ENCODE measurements at places on chromosomes 2 and 18.

DNA sequence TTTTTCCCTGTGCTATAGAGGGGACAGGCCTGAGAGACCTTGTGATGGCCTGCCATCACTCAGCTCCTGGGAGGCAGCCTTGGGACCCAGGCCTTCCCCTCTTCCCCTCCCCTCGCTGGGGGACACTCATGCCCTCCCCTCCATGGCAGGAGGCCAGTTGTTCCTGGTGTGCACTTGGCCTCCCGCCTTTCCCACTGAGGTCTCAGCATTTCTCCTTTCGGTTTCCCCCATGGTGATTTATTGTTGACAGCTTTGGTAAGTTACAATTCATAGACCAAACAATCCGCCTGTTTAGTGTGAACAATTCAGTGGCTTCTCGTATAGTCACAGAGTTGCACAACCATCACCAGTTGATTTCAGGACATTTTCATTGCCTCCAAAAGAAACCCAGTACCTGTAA, 10.2 kb upstream of the CNDP1 start:
- no peak for DNase-seq

DNA sequence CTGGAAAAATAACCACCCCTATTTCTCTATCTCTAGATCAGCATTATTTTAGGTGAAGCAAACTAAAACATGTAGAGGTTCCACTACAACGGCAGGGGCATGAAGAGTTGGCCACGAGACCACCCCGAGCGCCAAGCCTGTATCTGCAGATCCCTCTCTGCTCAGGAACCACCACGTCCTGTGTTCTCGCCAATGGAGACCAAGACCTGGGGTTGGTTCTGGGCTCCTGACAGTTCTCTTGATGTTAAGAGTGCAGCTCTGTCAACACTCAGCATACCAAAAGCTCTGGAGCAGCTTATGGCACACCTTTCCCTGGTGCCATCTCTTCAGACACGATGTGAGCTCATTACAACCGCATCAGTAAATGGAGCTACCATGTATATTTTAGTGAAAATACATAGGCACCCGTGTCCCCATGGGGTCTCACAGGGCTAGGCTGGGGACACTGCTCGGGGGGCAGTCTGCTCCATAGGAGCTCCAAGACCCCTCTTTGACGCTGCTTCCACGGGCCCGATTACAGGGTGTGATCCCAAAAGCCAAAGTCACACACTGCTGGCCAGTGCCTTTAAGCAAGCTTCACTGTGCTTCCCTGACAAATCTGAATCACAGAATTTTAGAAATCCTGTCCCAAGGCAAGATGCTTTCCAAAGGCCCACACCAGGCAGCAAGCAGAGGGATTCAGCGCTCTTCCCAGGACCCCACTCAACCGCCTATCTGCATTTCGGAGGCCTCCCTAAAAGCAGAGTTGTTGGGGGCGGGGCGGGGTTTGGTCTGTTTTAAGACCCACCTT, 72.2 kb downstream of the EMILIN2 start:
- no peak for DNase-seq

DNA sequence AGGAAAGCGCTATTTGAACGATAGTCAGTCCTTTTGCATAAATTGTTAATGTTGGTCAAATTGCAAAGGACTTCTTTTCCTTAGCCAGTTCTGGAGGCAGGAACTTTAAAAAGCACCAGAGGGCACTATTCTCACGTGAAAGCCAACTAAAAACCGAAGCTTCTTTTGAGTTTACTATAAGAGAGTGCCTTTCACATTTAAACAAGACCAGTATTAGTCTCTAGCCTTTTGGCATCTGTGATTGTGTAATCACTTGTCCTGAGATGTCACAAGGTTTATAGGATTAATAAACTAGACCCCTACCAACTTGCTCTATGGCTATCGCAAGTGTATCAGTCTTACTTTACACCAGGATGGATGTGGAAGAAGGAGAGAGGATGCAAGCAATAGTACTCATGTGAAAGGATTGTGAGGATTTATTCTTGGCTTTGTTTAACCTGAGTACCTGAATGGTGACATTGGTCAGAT, 14.4 kb upstream of the STAT4 start:
- DNase-seq = no peak

DNA sequence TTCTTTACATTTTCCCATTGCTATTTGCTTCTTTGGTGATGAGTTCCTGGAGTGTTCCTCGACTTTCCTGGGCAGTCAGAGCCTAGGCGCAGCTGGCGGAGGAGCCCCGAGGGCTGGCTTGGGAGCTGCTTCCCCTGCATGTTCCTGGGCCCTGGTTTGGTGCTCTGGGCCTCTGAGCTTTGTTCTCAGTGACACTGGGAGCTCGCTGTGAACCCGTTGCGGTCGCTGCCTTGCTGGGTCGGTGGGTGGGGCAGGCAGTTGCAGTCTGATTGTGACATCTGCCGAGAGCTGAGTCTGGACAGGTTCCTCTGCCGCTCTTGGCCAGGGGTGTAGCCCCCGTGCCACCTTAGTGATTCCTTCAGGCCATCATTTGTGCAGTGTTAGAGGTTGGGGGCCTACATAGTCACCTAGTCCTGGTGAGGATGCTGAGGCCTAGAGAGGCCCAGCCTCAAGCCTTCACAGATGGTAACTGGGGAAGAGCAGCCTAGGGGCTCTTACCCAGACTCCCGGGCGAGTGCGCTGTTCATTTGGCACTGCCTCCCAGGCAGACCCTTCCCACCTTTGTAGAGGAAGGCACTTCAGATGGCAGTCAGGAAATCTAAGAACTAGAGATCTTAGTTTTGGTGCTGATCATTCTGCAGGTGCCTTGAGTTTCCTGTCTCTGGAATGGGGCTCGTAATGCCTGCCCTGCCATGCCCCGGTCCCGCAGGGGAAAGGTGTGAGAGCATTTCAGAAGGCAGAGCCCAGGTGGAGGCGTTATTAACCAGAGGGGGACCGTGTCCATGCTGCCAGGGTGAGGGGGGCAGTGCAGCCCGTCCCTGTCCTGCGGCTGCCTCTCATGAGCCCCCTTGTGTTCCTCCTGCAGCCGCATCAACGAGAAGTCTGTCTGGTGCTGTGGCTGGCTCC, 8.4 kb downstream of the ASB1 start:
- DNase-seq = no peak

GRCh38 chr2:8259106-8259840, 422.6 kb upstream of the ID2 start:
- DNase-seq = no peak

- no peak for DNase-seq
These were observed 381.8 kb downstream of the CPS1 start for GRCh38 chr2:210938228-210938627.

- no peak for DNase-seq
These were observed 36.9 kb downstream of the SCN9A start for GRCh38 chr2:166338831-166339339.

DNA sequence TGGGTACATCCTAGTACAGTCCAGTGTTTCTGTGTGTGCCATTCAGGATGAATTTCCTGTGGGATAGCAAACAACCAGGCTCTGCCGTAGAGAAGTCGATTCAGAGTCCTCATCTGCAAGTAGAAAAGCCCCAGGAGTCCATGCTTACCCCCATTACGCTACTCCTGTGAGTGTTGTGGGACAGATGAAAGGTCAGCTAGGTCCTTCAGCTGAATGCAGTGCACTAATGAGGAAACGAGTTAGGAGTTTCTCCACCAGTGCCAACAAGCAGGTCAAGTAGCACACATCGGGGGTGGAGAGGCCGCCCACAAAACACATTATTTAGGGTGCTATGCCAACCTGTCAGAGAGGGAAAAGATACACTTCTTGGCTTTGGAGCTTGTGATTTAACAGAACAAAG, 2.5 kb upstream of the GPR39 start:
- DNase-seq = no peak

Measured in stimulated activated CD4-positive, alpha-beta T cell treated with anti-CD3 and anti-CD28 coated beads, Interleukin-4, amount 100 ng/mL, for 4 hours (primary cell).